ENCODE measurements at places on chromosomes 1 and 21.

GRCh38 chr1:160208557-160209320 lies 3.6 kb downstream of the PEA15 start:
- DNase-seq, result no peak

DNA sequence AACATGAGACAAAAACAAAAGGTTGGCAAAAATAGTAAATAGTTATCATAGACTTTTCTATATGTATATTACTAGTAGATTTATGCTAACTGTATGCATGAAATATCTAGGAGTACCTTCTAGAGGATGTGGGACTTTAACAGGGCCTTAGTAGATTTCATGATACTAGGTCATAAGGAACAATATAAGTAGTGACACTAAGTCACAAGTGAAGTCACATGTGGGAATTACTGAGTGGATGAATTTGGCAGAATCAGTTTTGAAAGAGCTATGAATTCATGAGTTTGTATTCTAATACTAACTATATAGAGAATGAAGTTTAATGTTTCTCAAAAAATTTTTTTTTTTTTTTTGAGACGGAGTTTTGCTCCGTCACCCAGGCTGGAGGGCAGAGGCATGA lies 53.1 kb upstream of the GPR25 start:
- DNase-seq, result no peak

DNA sequence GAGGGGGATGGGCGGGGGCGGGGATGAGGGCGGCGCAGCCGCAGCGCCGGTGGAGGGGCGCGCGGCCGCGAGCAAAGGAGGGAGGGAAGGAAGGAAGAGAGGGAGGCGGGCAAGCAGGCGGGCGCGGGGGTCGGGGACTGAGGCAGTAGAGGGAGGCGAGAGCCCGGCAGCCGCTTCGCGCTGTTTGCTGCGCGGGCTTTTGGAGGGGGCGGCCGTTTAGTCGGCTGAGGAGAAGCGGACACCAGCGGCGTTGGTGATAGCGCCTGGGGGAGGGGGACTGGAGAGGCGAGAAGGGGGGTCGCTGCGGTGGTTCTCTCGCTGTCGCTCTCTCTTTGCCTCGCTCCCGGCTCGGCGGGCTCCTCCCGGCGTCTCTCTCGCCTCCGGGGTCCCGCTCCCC lies at the start of gene HS2ST1:
Gene HS2ST1, plus strand, starts transcription at position 35 of the 397 bp plus-strand sequence.
- DNase-seq, result no peak

- no peak for DNase-seq
These were observed 75.8 kb upstream of the CD1D start for GRCh38 chr1:158104891-158105290.

DNA sequence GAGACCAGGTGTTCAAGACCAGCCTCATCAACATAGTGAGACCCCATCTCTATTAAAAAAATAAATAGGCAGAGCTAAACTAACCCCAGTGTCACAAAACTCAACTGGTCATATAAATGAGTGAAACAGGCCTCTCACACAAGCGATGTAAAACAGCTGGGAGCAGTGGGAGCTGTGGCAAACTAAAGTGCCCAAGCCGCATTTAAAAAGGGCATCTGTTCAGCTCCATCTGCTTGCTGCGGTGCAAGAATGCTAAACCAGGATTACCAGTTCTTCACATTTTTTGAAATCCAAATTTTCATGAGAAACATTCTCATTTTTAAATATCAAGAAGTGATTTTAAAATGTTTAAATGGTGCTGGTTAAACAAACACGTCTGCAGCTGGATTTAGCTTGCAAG lies 50.0 kb upstream of the WNT2B start:
- no peak for DNase-seq

- DNase-seq, result no peak
These were observed 84.1 kb downstream of the RGS2 start for GRCh38 chr1:192892934-192893333.

DNA sequence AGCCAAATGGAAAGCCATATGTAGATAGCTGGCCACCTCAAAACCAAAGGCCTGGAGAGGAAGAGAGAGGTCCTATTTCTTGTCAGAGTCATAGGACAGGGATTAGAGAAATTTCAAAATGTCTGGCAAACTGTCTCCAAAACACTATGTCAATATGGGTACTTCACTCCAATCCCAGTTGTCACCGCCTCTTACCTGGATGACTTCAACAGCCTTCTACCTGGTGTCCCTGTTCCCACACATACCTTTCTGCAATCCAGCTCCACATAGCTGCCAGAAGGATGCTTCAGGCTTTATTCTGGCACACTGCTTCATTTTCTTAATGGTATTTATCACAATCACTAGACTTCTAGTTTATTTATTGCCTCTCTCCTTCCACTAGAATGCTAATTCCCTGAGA lies 14.5 kb downstream of the PTGER3 start:
- DNase-seq, result no peak

GRCh38 chr1:212219679-212220463 lies 65.3 kb upstream of the PPP2R5A start:
- no peak for DNase-seq

DNA sequence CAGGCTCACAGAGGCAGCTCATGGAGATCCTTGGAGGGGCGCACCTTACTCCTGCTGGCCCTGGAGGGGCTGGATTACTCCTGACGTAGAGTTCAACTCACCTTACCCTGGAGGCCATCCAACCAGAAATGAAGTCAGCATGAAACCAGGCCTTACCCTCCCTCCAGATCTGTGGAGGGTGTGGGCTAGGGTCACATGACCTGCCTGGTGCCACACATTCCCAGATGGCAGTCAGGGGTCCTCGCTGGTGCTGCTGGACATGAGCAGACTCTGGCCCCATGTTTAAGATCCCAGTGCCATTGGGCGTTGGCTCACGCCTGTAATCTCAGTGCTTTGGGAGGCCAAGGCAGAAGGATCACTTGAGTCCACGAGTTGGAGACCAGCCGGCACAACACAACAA lies 4.5 kb downstream of the C21orf58 start:
- DNase-seq, result no peak

GRCh38 chr1:241895013-241895412 lies 47.0 kb downstream of the EXO1 start:
- DNase-seq, result no peak

GRCh38 chr1:11301601-11302000 lies 28.6 kb downstream of the UBIAD1 start:
- no peak for DNase-seq

GRCh38 chr1:66732407-66733166 lies 19.7 kb upstream of the DYNLT5 start:
- no peak for DNase-seq

DNA sequence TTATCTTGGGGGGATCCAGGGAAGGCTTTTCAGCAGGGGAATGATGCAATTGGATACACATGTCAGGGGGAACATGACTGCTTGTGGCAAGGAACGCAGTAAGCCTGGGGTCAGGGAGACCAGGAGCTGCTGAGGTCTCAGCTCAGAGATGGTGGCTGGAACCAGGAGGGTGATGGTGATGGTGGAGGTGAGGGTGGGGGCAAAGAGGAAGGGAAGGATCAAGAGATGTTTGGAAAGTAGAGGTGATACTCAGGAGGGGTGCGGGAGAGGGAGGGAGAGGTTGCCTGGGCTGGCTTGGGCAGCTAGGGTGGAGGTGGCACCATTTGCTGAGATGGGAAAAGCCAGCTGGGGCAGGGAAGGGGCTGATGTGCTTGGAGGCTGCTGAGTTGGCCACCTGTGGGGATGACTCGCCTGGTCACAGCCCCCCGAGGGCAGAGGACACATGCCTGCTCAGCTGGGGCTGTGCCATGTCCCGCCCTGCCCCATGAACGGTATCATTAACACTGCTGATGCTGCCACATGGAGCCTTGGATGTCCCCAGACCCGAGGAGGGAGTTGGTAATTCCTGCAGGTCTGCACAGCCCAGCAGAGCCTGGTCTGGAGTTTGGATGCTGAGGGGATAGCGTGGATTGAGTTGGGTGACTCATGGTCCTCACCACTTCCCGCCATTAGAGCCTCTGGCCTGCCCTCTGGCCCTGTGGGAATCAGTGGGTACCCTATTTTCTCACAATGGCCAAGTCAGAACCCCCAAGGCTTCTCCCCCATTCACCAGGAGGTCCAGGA lies 6.3 kb upstream of the PADI1 start:
- no peak for DNase-seq

DNA sequence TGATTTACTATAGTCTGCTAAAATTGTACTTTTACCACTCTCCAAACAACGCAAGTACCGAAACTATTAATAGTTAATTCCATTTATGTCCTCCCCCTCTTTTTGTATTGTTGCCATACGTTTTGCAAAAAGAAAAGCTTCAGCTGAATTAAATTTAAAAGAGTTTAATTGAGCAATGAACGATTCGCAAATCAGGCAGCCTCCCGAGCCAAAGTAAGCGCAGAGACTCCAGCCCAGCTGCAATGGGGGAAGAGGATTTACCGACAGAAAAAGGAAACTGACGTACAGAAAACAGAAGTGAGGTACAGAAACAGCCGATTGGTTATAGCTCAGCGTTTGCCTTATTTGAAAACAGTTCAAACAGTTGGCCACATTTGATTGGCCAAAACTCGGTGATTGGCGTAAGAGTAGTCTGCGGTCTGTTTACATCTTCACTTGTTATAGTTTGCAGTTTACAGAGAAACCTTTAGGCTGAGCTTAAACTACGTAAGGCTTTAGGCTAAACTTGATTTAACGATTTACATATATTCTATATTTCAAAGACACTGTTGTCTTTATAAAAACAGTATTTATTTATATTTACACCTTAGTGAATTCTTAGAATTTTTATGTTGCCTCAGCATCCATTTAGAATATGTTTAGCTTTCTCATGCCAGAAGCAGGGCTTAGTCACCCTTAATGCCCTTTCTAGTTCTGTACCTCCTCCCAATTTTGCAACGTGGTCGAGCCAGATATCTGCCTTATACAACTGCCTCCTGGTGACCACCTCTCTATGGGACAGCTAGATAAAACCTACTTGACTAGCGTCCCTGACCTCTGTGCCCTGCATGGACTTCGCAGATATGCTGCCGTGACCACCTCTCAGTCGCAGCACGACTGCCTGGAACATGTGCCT lies 23.8 kb downstream of the CR1 start:
- no peak for DNase-seq

GRCh38 chr1:156554971-156555370 lies 17.4 kb downstream of the IQGAP3 start:
- no peak for DNase-seq

GRCh38 chr1:168004531-168004930 lies 67.7 kb upstream of the MPC2 start:
- no peak for DNase-seq

DNA sequence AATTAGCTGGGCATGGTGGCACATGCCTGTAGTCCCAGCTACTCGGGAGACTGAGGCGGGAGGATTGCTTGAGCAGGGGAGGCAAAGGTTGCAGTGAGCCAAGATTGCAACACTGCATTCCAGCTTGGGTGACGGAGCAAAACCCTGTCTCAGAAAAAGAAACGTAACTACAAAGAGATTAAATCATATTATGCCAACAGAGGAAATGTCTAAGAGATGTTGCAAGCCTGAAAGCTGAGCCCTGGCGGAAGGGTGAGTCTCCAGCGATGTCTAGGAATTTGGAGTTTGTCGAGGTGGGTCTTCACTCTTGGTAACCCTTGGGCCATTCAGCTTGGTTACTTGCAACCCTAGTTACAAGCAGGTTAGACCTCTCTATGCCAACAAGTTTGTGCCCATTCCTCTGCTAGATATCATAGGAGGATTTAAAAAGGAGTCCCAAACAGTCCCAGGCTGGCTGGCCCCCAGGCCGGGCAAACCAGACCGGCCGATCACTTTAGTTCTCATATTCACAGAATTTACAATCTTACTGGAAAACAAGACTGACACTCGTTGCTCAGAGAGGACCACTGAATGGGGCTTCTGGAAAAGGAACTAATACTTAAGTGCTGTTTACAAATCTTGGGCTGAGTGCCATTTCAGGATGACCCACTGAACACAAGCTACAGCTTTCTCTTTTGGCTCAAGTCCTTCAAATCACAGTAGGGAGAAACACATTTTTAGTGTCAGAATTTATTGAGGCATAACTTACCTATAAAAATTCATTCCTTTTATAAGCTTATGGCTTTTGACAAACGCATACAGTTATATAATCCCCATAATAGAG lies 27.1 kb downstream of the SLC30A1 start:
- DNase-seq, result no peak

DNA sequence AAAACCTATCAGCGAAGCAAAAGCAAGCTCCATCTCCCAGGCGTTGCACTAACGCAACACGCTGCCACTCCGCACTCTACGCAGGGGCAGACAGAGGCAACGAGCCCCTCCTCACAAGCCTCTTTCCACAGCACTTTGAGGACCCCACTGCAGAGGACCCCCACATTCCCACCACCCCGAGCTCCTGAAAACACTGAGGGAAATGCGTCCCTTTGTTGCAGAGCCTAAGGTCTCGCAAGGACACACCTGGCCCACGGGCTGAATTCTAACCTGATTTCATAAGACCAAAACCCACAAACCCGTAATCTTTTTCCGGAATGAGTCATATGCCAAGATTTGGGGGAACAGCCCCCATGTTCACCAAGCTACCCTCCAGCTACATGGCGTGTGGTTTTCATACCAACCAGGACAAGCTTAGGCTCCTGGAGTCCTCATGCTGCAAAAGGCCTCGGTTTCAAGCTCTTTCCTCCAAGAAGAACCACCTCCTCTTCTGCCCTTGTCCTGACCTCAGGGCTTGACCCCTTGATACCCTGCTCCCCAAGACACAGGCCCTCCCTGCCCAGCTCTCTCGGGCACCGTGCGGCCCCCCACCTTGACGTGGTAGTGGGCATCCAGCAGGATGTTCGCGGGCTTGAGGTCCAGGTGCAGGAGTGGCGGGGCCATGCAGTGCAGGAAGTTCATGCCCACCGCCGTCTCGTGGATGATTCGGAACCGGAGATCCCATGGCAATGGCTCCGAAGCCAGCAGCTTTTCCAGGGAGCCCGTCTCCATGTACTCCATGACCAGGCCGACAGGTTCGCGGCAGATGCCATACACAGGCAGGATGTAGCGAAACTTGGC lies 10.7 kb downstream of the RIPK4 start:
- no peak for DNase-seq

GRCh38 chr1:97457446-97458089 lies 463.3 kb downstream of the DPYD start:
- DNase-seq, result no peak

GRCh38 chr1:38454236-38454635 lies 405.3 kb downstream of the RRAGC start:
- no peak for DNase-seq
